ENCODE measurements at places on chromosomes 5 and 9.
A peak's percentile ranks its signal among the peaks of the same experiment; 100 is the strongest.

DNA sequence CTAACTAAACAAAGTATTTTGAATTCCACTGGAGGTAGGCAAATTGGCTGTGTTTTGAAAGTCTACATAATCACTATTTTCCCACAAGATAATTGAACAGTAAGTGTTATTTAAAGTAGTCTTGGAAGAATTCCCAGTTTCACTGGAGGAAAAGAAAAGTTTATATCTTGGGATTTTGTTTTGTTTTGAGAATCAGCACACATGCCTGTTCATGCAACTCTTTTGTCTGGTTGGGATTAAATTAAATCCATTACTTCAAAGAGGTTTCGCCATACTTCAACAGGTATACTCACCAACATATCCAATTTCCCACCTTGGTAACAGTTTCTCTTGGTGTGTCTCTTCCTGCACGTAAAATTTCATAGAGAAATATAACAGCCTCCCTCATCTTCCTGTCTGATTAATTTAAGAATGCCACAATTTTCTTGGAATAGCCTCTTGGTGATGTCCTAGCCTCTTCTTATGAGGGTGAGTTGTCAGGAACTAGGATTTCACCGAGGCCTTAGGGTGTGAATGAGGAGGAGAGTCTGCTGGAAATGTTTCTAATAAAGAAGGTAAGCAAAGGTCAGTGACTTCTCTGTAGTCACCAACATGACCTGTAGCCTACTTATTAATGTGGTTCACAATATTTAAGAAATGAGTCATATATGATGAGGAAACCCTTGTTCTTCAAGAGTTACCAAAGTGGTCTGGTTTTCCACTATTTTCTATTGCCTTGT, 48.1 kb downstream of the ITGA2 start:
- H3K27me3 ChIP-seq = no peaks in the 10 kb centered on the region
- DNase-seq = no peak
- H3K4me3 ChIP-seq = no peak overlapping the region
- H3K27ac ChIP-seq = no peak overlapping the region

- no peaks in the 10 kb centered on the region for H3K4me1 ChIP-seq
- no peaks in the 10 kb centered on the region for H3K36me3 ChIP-seq
- H3K27ac ChIP-seq = no peak overlapping the region
- H3K27me3 ChIP-seq = peaks cover 3% of the 10 kb centered on the region
Measured at GRCh38 chr9:75615284-75615683, 275.2 kb upstream of the PCSK5 start.

- H3K4me3 ChIP-seq = peak overlapping the region; percentile 23
- peak; percentile 67 for DNase-seq
- peaks cover 28% of the 10 kb centered on the region for H3K4me1 ChIP-seq
- H3K36me3 ChIP-seq = no peaks in the 10 kb centered on the region
- H3K27ac ChIP-seq = peak overlapping the region; percentile 73
Measured at GRCh38 chr5:141692919-141693725, 11.1 kb upstream of the ARAP3 start.

- H3K27me3 ChIP-seq = no peaks in the 10 kb centered on the region
- no peaks in the 10 kb centered on the region for H3K4me1 ChIP-seq
- no peak overlapping the region for H3K4me3 ChIP-seq
- no peak overlapping the region for H3K27ac ChIP-seq
Measured at GRCh38 chr5:136057401-136058038, 28.7 kb downstream of the TGFBI start.

GRCh38 chr5:91332267-91333045, 50.7 kb downstream of the ARRDC3 start:
- DNase-seq = peak; percentile 44
- H3K27me3 ChIP-seq = no peaks in the 10 kb centered on the region
- peaks cover 30% of the 10 kb centered on the region for H3K4me1 ChIP-seq
- H3K36me3 ChIP-seq = no peaks in the 10 kb centered on the region
- no peak overlapping the region for H3K4me3 ChIP-seq

- peak overlapping the region; percentile 73 for H3K4me3 ChIP-seq
- peak overlapping the region; percentile 95 for H3K27ac ChIP-seq
- DNase-seq = peak; percentile 71
- peaks cover 54% of the 10 kb centered on the region for H3K4me1 ChIP-seq
- H3K27me3 ChIP-seq = no peaks in the 10 kb centered on the region
- peaks cover 50% of the 10 kb centered on the region for H3K36me3 ChIP-seq
Measured at GRCh38 chr5:131266370-131267060, 2.7 kb downstream of the CDC42SE2 start.

DNA sequence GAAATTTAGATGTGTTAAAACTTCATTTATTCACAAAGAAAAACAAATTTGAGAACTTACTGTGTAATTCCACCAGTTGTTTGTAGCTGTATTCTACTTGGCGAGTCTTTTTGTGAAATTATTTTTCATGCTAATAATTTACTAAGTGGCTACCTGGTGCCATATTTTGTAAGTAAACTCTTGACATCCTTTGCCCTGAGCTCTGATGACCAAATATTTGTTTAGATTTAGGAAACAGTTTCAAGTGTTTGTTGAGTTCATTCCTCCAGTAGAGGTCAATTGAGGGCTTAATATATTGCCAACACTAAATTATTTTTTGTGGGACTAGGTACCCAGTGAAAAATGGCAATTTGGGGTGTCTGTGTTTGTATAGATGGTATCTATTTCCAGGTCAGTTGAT, 3.7 kb downstream of the CNTLN start:
- no peak overlapping the region for H3K4me3 ChIP-seq
- peaks cover 13% of the 10 kb centered on the region for H3K4me1 ChIP-seq
- H3K36me3 ChIP-seq = peaks cover 7% of the 10 kb centered on the region

GRCh38 chr9:36011379-36011778, 25.3 kb upstream of the RECK start:
- H3K27ac ChIP-seq = no peak overlapping the region
- DNase-seq = no peak
- no peak overlapping the region for H3K4me3 ChIP-seq
- H3K36me3 ChIP-seq = no peaks in the 10 kb centered on the region

- H3K27ac ChIP-seq = no peak overlapping the region
- H3K36me3 ChIP-seq = no peaks in the 10 kb centered on the region
- H3K4me1 ChIP-seq = peaks cover 29% of the 10 kb centered on the region
- H3K27me3 ChIP-seq = no peaks in the 10 kb centered on the region
- DNase-seq = peak; percentile 27
Measured at GRCh38 chr5:94613583-94613982, 4.8 kb downstream of the KIAA0825 start.

DNA sequence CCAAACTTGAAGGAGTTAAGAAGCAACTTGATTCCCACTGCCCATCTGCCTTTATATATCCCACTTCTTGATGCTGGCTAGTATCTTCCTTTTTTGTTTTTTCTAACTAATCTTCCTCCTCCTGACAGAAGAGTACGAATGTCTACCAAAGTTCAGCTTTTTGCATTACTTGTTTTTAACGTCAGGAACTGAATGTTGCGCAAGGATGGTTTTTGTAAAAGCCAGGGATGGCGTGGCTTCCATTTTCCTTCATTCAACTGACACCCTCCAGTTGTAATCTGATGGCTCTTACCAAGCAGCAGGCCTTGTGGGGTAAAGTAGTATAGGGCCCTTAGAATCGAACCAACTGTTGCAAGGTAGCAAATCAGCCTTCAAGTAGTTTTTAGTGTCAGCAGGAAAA, 70.8 kb upstream of the GPR151 start:
- DNase-seq = no peak
- H3K27ac ChIP-seq = no peak overlapping the region
- no peak overlapping the region for H3K4me3 ChIP-seq
- no peaks in the 10 kb centered on the region for H3K4me1 ChIP-seq

DNA sequence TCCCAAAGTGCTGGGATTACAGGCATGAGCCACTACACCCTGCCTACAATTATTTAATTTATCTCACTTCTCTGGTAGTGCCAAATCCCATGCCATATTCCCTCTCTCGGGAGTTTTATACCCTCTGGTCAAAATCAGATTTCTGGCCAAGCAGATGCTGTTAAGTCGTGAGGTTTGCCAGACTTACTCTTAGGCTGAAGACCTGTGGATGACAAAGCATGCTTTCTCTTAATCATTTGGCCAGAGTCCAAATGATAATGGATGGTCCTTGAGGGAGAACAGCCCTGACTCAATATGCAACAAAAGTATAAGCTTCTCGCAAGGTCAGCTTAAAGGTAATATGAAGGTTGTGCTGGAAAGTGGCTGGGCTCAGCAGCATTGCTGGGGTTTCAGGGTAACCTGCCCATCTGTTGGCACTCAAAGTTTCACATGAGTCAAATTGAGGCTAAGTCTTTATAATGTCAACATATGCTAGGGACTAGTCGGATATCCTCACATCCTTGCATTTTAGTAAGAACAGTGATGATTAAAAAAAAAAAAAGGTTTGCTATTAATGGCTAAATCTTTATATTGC, 280.1 kb downstream of the KIF4B start:
- H3K4me1 ChIP-seq = no peaks in the 10 kb centered on the region
- H3K27ac ChIP-seq = no peak overlapping the region
- no peaks in the 10 kb centered on the region for H3K36me3 ChIP-seq

DNA sequence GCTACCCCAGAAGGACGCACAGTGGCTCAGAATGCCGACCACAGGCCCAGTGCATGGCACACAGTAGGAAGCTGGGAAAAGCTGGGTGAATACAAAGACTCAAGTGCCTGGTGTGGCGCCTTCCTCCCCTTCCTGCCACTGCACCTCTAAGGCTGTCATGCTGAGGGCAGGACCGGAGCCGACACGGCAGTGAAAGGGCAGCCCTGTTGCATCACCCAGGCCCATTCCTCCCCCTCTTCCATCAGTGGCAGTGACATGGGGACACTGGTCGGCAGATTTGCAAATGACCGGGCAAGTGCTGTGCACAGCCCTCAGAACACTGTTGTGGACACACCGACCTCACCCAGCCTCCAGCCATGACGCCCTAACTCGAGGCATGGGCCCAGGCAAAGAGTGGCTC, 84.0 kb downstream of the STK10 start:
- H3K4me1 ChIP-seq = peaks cover 43% of the 10 kb centered on the region
- peak overlapping the region; percentile 57 for H3K27ac ChIP-seq
- H3K4me3 ChIP-seq = no peak overlapping the region
- H3K27me3 ChIP-seq = no peaks in the 10 kb centered on the region
- no peak for DNase-seq

GRCh38 chr5:38438757-38439156, 117.7 kb downstream of the LIFR start:
- H3K36me3 ChIP-seq = no peaks in the 10 kb centered on the region
- peaks cover 40% of the 10 kb centered on the region for H3K27me3 ChIP-seq
- H3K4me3 ChIP-seq = no peak overlapping the region
- no peaks in the 10 kb centered on the region for H3K4me1 ChIP-seq
- H3K27ac ChIP-seq = no peak overlapping the region

DNA sequence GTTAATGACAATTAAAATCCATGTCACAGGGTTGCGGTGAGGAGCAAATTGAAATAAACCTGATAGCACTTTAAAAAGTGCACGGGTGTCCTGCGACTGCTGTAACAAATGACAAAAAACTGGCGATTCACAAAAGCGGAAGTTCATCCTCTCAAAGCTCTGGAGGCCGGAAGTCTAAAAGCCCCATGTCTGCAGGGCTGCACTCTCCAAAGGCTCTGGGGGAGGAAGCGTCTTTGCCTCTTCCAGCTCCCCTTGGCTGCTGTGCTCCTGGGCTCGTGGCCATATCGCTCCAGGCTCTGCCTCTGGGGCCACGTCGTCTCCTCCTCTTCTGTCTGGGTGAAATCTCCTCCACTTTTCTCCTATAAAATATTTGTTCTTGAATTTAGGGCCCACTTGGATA, 273.9 kb upstream of the IRX2 start:
- DNase-seq = no peak
- no peaks in the 10 kb centered on the region for H3K4me1 ChIP-seq
- no peaks in the 10 kb centered on the region for H3K27me3 ChIP-seq
- H3K4me3 ChIP-seq = no peak overlapping the region

DNA sequence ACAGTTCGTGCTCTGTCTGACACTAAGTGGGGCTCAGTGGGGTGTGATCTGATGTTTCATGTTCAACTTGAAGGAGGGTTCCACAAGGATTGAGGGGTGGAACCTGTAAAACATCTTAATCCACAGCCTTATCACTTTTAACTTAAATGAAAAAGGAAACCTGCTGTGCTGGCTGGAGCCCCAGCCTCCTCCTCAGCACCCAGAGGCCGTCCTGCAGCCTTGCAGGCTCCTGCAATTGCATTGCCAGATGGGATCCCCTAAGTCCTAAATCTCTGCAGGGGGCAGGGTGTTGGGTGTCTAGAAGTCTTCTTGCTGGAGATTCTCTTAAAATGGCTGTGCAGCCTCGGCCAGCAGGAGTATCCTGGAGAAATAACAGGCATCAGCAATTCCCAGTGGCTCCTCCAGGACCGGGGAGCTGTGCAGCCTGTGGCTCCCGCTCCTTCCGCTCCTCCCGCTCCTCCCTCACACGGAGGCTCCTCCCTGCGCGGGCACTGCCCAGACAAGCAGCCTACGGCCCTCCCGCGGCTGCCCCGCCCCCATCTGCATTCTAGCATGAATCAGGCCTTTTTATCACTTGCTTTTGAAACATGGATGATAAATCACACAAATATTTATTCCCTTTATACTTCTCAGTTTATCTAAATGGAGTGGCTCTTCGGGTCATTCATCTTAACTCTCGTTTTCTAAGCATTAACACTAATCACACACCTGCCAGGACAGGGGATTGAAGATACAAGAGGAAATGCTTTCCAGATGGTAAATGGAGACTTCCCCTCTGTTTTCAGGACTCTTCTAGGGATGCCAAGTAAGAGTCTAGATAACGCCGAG, 131.0 kb downstream of the ADAMTS16 start:
- no peak overlapping the region for H3K4me3 ChIP-seq
- H3K4me1 ChIP-seq = no peaks in the 10 kb centered on the region
- DNase-seq = no peak
- H3K27ac ChIP-seq = no peak overlapping the region

DNA sequence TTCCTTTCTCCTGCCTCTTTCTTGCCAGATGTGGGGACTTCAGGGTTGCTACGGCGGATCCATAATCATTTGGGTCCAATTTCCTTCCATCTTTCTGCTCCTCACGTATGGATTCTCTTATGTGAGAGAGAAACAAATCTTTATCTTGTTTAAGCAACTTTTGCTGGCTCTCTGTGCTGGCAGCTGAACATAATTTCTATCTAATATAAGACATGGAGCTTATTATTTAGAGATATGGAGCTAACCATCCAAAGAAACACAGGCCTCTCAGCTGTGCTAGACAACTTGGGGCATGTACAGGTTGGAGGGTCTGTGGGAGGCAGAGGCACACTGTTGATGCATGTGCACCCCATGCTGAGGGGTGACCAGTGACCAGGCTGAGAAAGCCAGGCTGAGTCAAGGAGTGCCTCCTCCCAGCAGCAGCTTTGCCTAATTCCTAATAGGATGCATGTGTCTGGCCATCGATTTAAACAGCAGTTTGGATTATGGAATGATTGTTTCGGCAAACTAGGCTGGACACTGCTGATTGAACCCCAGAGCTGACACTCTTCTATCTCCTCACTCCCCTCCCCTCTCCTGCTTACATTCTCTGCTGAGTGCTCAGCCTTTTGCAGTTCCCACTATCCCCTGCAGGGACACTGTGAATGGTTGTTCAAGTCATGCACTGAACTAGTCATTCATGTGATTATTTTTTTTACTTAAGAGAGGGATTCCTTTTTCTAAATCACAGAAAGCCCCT, 195.8 kb downstream of the ERCC6L2 start:
- no peaks in the 10 kb centered on the region for H3K36me3 ChIP-seq
- DNase-seq = peak; percentile 44
- H3K27me3 ChIP-seq = peaks cover 10% of the 10 kb centered on the region
- H3K4me1 ChIP-seq = no peaks in the 10 kb centered on the region
- H3K4me3 ChIP-seq = no peak overlapping the region

All from activated CD8-positive, alpha-beta T cell treated with anti-CD3 and anti-CD28 coated beads, Interleukin-2, amount 10 ng/mL, durations not matched to agents 7 days and 5 days (primary cell).